ENCODE measurements at places on chromosomes 1 and 21.

GRCh38 chr1:62110198-62110817, 84.3 kb upstream of the L1TD1 start:
- DNase-seq: no peak

- DNase-seq: peak; percentile 47
Measured at GRCh38 chr1:197776351-197777105, 1.2 kb upstream of the DENND1B start.

DNA sequence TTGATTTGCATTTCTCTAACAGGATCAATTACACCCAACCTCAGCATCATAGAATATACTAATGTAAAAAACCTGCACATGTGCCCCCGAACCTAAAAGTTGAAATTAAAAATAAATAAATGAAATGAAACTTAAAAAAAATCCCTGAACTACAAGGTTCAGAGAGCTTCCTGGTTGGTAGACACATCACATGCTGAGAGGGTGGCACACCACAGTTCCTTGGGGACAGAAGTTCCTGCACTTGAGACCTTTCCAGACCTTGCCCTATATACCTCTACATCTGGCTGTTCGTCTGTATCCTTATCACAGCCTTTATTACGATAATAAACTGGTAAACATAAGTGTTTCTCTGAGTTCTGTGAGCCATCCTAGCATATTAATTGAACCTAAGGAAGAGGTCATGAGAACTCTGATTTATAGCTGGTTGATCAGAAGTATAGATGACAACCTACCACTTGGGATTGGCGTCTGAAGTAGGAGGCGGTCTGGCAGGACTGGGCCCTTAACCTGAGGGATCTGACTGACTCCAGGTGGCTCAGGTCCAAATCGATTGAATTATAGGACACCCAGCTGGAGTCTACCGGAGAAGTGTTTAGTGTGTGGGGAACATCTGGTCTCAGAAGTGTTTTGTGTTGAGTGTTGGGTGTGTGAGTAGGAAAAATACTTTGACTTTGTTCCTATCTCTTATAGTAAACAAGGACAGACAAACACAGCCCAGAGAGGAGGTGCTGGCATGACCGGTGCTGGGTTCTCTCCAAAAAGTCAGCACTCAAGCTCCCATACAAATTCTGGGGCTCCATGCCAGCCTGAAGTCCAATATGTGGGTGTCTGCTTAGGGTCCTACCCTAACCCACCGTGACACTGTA, 19.0 kb downstream of the C1orf115 start:
- no peak for DNase-seq

DNA sequence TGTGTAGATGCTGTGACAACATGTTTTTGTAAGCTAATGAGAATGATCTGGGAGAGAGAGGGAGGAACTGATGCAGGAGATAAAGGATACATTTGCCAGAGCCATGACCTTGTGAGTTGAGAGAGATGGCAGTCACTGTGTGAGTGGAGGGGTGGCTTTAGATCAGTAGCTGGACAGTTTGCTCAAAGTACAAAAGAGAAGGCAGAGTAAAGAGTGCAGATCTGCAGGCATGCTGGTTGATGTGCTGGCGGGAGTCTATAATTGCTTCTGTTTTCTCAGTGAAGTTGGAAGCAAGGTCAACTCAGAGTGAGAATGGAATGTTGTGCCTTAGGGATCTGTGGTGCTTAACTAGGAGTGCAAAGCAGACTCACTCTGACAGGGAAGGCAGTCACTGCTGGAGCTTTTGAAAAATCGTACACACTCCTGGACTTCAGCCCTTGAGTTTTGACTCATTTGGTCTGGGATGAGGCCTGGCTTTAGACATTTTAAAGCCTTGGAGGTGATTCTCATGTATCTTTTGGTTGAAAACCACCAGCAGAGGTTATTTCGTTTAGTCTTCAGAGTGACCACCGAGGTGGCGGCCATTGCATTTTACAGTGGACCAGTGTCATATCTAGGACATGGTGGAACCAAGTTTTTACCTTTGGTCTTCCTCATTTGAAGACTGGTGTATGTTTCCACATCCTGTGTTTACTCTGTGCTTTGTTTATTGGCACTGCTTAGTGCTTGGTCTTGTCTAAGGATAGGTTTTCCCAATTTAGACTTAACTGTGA, 49.6 kb downstream of the MTR start:
- DNase-seq: no peak

GRCh38 chr21:39737376-39738000, 7.5 kb upstream of the IGSF5 start:
- DNase-seq: no peak

DNA sequence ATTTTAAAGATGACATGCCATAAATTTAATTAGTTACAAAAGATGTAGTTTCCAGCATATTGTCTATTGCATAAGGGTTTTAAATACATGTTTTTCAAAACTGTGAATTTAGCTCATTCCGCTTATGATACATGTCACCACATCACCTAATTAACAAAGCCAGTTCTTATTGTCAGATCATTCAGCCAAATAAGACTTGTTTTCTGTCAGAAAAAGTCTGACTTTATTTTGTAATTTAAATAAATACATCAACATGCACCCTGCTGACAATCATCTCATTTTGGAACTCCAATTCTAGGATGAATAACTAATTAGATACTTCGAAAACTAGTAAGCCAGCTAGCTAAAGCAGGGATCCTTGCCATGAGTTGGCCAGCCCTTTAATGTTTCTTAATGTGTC, 110.9 kb upstream of the APP start:
- DNase-seq: no peak

- no peak for DNase-seq
Measured at GRCh38 chr1:71766748-71767147, 515.6 kb downstream of the NEGR1 start.

DNA sequence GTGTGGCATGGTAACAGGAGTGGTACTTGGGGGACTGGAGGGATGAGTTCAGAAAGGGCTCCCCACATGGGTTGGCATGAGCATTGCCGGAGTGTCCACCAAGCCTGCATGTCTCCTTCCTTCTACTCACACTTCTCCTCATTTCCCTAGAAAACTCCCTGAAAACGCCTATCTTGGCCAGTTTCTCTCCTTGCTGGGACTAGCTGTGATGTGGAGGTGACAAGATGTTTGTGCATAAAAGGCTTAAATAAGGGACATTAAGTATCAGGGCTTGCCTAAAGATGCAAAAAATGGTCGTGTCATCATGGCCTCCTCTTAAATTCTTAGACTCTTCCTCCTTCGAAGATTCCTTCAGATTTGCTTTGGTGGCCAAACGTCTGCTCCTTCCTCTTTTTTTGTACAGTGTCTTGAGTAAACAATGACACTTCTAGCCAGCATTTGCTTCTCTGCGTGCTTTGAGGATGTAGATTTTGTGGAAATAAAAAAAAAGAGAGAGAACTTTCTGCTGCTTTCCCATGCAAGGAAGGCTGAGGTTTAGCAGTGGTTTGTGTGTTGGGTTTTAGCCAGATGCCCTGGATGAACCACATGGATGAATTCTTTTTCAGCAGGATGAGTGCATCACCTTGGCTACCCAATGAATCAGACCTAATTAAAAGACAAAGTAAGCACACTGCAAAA, 239.1 kb upstream of the IRF2BP2 start:
- DNase-seq: no peak

DNA sequence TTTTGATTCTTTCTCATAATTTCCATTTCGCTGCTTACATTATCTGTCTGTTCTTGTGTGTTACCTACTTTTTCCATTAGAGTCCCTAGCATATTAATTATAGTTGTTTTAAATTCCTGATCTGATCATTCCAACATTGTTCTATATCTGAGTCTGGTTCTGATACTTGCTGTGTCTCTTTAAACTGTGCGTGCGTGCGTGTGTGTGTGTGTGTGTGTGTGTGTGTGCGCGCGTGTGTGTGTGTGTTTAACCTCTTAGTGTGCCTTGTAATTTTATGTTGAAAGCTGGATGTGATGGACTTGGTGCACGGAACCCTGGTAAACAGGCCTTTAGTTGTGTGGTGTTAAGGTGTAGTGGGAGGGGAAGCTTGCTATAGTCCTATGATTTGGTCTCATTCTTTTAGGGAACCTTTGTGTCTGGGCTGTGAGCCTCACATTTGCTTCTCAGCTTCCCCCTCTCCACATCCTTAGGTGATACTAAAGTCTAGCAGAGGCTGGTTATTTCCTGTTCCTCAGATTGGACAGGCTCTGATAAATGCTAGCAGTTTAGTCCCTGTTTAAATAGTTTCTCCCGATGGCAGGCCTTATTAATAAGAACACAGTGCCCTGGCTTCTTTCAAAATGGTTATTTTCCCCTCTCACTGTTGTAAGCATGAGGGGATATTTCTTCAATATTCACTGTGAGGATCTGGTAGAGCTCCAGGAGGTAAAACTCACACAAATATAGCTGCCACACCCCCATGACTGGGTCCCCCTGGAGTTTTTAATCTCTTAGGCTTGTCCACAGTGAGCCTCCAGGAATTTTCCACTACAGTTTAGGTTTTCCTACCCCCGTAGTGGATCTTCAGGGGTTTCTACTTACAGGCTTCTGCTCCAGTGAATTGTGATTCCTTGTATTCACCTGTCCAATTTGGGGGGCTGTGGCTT, 118.3 kb downstream of the GALNT2 start:
- DNase-seq: no peak

DNA sequence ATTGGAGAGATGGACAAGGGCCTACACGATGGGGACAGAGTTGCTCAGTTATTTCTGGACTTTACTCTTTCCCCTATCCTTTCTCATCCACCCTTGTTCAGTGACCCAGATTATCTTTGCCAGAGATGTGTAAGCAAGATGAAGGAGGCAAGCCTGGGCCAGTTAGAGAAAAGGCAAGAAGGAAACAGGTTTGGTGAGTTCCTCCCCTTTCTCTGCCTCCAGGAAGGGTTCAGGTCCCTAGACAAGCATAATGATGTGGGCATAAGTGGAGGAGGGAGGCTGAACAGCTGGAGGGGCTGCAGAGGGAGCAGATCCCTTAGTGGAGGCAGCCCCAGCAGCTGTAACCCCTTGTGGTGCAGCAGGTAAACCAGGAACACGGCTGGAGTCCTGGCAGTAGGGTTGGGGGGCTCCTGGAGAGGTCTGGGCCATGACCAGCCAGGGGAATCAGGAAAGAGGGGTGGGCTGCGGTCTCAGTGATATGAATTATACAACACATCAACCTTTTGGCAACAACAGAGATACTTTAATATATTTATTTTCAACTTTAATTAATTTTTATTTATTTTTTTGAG, 9.2 kb upstream of the CDC42 start:
- no peak for DNase-seq

- no peak for DNase-seq
Measured at GRCh38 chr1:235088430-235088829, 40.2 kb downstream of the TOMM20 start.

GRCh38 chr1:215052256-215053015, 30.1 kb upstream of the KCNK2 start:
- no peak for DNase-seq

DNA sequence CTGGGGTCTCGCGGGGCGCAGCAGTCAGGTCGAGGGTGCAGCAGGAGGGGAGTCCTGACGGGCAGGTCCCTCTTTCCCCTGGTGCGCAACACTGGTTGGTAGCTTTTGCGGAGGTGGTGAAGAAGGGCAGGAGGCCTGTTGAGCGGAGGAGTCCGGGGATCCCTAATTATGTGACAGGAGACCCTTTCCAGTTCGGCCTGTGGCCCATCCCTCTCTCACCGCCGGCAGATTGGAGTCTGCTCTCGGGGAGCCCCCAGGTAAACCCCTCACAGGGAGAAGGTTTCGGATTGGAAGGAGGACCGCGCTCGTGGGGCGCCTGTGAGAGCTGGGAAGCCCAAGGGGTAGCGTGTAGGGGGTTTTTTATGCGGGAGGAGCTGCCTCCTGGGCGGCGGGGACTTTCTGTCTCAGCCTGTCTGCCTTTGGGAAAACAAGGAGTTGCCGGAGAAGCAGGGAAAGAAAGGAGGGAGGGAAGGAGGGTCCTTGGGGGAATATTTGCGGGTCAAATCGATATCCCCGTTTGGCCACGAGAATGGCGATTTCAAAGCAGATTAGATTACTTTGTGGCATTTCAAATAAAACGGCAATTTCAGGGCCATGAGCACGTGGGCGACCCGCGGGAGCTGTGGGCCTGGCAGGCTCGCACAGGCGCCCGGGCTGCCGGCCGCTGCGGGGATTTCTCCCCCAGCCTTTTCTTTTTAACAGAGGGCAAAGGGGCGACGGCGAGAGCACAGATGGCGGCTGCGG, 9.5 kb downstream of the SIM2 start:
- DNase-seq: peak; percentile 29

DNA sequence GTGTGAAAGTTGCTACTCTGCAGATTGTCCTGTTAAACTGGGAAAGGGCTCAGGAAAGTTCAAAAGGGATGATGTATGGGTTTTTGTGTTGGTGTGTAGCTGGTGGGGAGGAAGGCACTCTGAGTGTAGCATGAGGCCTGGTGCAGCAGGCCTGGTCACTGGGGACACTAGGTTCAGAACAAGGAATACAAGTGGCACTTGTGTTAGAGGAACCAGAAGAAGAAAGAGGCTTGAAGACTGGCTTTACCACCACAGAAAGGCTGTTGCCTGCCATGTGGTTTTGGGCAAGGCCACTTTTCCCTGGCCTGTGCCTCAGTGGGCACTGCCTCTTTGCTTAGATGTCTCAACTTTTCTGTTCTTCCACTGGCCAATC, 122.8 kb downstream of the NOS1AP start:
- DNase-seq: no peak

DNA sequence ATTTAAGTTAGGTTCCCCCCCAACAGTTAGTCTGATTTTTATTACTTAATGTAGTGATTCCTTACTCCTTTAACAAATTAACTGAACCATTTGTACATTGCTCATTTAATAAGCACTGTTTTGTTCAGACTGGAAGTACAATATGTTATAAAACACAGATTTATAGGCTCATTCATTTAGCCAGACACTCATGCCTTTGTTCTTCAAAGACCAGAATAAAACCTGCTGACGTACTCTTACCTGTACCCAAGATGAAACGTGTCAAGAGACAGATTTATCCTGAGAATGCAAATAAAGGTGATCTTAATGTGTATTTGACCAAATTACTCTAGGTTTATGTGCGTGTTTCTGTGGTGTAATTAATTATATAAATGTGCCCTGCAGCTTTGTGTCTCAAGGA, 92.8 kb downstream of the INTS7 start:
- no peak for DNase-seq

DNA sequence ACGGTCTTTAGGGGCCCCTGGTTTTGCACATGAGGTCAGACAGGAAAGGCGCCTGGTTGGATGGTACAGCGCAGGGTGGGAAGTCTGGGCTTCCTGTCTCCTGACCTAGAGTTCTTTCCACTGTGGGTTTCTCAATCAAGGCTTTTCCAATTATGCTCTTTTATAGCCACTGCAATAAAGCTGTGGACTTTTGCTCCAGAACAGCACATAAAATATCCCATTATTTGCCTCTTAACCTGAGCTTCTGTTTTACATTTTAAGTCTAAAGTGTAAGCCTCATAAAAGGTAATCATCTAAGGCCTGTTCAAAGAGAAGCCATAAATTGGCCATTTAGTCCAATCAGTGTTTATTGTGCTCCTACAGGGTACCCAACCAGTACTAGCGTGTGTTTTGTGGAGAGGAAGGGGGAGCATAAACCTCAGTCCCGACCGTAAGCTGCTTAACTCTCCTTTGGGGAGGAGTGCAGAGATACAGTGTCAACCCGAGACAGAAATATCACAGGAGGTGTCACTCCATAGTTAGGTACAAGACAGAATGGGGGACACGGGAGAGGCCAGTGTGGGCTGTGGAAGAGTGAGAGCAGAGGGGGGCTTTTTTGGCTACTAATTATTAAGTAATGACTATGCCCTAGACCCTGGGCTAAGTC, 270.0 kb downstream of the TRABD2B start:
- DNase-seq: no peak

Data from activated T-cell treated with anti-CD3 and anti-CD28 coated beads, Interleukin-2, amount 50 U/mL, for 48 hours (primary cell).